ENCODE measurements at places on chromosomes 3 and 15.

DNA sequence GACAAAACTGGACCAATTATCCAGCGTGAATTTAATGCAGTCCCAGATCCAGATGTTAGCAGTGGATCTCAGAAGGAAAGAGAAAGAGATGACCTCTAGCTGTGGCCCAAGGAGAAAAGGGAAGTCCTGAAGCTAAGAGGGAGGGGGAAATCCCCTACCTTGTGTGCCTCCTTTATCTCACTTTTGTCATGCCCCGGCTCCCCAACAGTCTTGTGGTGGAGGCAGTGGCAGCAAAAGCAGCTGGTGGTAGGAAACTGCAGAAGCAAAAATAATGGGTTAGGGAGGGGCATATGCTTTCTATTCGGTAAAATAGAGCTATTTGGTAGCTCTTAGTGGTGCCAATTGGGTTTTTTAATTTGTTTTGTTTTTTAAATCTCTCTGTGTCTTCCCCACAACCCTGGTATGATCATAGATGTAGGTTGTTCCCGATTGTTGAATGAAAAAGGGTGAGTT lies 56.5 kb downstream of the MCTP2 start:
- DNase-seq, result no peak

DNA sequence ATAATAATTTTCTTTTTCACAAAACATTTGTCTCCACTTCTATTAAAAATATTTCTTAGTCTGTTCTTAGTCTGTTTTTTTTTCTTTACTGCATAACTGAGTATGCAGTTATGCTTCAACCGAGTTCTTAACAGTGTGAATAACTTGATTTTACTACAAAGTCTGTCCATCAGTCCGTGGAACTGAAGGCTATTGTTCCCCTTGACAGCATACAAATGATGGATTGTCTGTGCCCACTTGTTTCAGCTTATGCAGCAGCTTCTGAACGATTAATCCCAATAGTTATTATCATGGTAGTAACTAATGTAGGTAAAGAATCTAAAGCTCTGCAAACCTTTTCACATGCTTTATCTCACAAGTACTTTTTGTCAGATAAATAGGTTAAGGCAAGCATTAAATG lies 150.7 kb downstream of the SSR3 start:
- no peak for DNase-seq

GRCh38 chr3:141421639-141422319 lies 53.5 kb downstream of the ZBTB38 start:
- DNase-seq, result no peak

DNA sequence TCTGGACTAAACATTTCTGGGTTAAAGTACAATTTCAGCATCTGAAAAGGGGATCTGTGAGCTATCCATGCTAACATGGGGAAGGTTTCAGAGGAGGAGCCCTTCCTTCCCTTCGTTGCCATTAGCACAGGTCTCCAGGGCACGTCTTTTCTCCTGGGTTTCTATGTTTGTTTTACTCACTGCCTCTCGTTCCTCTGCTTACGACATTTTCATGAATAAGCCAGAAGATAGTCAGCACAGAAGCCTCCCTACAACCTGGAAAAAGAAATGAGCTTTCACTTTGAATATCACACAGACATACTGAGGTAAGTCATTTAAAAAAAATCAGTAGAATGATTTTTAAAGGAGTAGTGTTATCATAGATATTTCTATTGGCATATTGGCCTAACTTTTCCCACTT lies 117.2 kb upstream of the KCNMB2 start:
- DNase-seq, result no peak

DNA sequence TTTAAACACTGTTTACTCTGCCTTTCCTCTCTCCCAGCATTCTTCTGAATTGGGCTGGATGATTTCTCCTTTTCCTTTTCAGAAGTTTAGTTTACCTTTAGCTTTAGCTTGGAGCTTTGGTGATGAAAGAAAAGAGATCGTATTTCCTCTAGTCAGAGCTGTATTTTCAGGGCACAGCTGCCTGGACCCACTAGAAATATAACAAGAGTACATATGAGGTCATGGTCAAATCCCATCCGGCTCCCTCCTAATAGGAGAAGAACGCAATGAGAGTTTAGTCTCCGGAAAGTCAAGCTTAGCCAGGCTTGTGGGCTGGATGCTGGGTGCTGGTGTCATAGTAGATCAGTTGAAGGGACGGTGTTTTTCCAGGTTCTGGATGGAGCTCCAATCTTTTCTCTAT lies 177.1 kb upstream of the PFN2 start:
- no peak for DNase-seq

GRCh38 chr3:14441920-14442300 lies 39.5 kb downstream of the SLC6A6 start:
- DNase-seq, result no peak

GRCh38 chr3:44424758-44425157 lies 52.7 kb downstream of the ZNF445 start:
- DNase-seq, result no peak

DNA sequence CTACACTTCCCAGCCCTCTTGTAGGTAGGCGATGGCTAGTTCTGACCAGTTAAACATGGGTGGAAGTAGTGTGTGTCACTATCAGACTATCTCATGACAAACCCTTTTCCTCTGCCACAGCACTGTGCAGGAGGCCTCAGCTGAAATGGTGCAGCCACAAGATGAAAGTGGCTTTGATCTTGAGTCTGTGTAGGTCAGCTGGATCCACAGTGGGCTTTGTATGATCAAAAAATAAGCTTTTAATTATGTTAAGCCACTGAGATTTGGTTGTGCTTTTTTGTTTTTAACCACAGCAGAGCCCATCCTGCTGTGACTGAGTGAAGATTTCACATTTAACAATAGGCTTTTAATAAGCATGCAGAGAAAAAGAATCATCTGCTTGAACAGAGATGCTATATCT lies 19.7 kb downstream of the RCN2 start:
- no peak for DNase-seq

- no peak for DNase-seq
These were observed 7.4 kb downstream of the ZXDC start for GRCh38 chr3:126468028-126468891.

All from mucosa of descending colon (tissue), 3 donors.